ENCODE measurements at places on chromosomes 2 and 18.

DNA sequence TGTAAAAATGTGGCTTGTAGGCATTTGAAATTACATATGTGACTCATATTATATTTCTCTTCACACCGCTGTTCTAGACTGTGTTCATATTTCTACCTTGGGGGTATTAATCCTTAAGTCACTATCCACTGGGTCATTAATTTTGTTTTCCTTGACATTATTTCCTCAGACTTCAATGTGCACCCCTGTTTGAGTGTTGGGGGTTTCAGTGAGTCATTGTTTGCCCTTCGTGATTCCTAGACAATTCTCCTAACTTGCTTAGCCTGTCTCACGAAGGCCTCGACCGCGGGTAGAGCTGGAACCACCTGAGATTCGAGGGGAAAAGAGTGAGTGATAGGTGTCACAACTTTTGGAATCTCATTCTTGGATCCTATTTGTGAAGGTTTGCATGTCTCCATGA, 35.1 kb downstream of the NPAS2 start:
- DNase-seq = no peak

DNA sequence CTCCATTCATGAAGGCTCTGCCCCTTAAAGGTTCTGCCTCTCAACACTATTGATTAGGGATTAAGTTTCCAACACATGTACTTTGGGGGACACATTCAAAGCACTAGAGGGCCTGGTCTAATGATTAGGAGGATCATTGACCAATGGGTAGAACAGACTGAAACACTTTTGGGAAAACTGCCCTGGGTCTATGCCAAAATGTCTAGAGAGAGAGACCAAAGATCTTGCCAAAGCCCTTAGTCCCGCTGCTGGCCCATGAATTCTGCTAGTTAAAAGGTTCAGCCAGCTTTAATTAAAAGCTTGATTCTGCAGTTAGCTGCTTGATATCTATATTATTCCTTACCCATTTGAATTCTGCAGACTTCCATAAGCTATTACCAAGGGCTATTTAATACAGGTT, 613.2 kb downstream of the SLC4A3 start:
- DNase-seq = no peak

GRCh38 chr2:111898703-111899514, 502 bp downstream of the MERTK start:
- no peak for DNase-seq

DNA sequence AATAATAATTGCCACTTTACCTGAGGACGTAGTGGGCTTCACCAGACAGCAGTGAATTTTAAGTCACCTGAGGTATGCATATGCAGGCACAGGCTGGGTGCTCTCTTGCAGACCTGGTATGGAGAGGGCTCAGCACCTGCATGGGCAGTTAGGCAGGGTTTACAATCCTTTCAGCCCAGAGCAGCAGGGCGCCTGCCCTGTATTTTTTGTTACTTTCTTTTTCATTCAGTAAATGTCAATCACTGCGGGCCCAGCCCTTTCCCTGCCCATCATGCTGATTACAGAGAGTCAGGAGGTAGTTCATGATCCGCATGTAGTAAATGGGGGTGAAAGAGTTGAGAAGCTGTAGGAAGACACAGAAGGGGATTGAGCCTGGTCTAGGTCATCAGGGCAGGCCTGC, 147.0 kb upstream of the ALPP start:
- no peak for DNase-seq

DNA sequence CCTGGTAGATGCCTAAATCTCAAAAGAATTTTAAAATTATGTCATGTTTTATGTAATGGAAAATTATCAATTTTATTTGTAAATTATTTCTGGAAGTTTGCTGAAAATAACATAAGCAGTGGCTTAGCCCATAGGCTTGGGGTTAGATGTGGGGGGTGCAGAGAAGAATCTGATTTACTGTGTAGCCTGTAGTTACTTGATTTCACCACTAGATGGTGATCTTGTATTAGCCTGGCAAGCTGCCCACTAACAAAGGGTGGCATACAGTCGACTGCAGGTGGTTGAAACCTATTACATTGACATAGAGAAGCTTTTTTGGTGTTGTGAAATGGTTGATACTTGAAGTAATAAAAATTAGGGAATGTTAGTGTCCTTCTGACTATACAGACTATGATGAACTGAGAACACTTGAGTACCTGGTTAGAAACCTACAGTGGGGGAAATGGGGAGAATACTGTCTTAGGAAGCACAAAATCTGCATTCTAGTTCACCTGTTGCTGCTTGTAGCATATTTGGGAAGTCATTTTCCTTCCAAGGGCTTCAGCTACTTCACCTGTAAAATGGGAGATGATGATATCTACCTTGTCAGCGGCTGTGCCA, 191.0 kb upstream of the LHCGR start:
- no peak for DNase-seq

Data from stimulated activated CD4-positive, alpha-beta T cell treated with anti-CD3 and anti-CD28 coated beads, Interleukin-1b, Interleukin-23, amount 100 ng/mL, for 1 hour (primary cell).